Kidney capillary endothelial cell (primary cell): ENCODE measurements at places on chromosomes 3 and 15.
A peak's percentile ranks its signal among the peaks of the same experiment; 100 is the strongest.

- DNase-seq = no peak
Observed at GRCh38 chr3:148532326-148532725, 165.4 kb upstream of the AGTR1 start.

DNA sequence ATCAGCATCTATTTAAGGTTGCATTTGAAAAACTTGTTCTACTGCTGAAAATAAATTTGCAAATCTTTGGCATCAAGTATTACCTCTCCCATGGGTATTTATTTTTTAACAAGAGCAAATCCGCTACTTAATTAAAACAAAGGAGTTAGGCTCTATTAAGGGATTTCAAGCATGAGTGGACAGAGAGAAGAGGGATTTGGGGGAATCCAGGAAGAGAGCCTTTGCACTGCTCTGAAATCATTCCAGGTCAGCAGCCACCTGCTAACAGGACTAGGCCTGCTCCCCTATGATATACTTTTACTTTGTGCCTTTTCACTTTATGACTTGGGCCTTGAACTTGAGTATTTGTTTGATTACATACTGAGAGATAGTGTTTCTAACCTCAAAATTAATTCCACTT lies 57.1 kb downstream of the IQCH start:
- no peak for DNase-seq

DNA sequence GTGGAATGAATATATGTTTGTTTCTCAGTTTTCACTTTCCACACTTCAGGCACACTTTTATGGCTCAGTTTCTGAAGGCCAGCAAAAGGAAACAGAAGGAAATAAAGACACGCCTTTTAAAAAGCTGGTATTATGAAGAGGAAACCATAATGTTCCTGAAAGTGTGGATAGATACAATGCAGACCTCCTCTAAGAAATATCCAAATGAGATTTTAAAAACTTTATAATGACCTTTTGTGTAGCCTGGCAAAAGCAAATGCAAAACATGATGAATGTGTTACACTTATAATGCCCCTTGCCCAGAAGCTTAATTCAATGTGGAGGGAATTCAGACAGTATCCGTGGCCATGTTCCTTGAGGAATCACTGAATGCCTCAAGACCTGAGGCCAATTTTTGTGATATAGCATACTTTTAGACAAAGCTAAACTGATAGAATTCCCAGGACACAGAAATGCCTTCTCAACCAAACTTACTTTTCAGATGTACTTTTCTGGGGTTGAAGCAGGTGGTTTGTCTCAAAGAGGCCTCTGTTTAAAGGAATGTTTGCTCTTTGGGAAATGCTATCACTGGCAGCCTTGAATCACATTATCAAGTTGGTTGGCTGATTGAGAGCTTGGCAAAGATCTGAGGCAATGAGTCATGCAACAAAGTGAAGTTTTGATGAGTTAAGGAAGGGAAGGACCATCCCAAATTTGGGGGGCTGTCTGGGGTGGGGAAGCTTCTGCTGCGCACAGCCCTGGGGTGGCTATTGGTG lies 77.1 kb upstream of the CACNA2D3 start:
- no peak for DNase-seq

GRCh38 chr15:88661041-88661700 lies 22.4 kb downstream of the ISG20 start:
- DNase-seq = no peak

DNA sequence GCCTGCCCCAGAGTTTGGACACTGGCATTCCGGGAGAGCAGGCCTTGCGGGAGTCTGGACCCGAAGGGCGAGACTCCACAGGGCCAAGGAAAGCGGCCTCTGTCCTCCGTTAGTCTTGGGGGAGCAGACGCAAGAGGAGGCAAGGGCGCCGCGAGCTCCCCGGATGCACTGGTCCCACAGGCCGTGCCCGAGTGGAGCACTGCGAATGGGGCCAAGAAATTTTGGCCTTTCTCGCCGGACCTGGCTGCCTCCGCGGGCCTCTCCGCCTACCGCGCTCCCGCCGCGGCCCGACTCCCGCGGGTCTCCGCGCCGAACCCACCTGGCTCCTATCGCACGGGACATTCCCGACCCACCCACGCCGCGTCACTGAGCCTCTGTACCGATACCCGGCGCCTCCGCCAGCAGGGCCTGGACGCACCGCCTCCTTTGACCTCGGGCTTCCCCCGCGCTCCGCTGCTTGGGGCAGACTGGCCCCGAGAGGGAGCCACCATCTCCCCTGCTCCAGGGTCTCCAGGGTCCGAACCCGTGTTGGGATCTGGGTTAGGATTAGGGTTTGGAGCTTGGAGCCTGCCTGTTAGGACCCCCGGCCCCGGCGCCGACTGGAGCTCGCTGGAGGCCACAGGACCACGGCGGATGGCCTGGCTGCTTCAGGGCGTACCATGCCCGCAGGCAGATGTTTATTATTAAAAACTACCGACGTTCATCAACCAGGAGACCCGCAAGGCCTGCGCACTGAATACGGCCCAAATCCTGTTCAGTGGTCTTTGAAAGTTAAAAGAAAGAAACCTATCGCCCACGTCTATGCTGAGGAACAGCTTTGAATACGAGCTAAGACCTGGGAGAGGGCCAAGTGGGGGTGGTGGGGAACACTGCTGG lies 11.7 kb downstream of the SHOX2 start:
- DNase-seq = no peak

- no peak for DNase-seq
Observed at GRCh38 chr3:53805463-53806159, 40.6 kb downstream of the CHDH start.

DNA sequence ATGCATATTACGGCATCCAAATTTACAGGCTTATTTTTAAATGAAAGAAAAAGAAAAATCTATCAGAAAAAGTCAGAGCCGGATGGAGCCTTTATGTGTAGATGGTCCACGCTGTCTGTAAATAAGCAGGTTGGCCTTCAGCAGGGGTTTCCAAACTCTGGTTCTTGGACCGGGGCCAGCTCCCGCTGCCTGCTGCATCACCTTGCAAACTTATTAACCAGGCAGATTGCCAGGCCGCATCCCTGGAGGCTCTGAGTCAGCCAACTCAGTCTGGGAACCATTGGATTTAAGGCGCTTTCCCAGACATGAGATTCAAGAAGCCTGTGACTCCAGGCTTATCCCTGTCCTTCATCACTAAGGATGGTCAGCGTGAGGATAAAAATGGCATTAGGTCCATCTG lies 212.4 kb downstream of the OPA1 start:
- DNase-seq = peak; percentile 84

DNA sequence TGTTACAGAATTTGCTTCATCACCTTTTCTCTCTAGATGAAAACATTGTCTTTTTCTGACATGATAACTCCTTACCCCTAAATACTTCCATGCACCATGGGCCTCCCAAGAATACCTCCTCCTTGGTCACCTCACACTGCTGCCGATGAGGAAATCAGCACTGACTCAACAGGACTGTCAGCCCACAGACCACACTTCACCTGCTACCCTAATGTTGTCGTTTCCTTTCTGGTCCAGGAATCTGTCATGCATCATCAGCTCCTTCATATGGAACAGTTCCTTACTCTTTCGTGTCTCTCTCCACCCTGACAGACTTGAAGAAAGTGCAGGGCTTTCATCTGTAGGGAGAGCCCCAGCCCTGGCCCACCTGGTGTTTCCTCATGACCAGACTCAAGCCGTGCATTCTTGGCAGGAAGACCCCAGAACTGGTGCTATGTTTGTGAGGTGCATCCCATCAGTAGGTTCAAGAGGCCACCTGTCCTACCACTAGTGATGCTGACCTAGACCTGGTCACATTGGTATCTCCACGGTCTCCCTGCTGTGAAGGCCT lies 41.1 kb upstream of the PLXNA1 start:
- DNase-seq = no peak

GRCh38 chr15:60916032-60916678 lies 312.9 kb downstream of the RORA start:
- DNase-seq = no peak

DNA sequence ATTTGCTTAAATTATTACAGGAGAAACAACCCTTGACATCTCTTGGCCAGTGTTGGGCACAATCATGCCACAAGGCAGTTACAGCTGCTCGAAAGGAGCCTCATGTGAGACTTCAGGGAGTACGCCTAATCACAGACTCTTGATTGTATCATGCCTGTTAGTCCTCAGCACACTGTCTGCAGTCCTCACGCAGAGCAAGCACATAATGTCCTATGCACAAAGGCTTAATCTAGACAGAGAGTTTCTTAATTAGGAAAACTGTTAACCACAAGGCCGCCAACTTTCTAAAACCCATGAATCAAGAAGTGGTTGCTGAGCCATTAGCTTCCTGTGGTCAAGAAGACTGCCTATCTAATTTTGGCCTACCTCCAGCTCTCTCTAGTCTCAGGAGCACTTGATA lies 172.0 kb downstream of the UNC13C start:
- DNase-seq = no peak

DNA sequence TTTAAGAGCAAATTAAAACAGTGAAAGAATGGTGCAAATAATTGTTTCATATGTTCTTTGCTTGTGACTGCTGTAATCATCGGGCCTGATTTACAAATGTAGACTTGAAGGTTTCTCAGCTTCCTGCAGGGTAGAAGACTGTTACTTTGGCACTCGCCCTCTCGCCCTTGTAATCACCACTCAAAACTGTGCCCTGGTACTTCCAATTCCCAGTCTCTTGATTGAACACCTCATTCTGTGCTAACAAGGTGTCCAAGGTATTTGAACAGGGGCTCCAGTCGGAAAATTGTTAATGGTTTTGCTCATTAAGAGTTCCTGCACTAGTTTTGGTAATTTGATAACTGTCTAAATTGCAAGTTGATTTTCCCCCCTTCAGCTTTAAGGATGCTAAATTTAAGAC lies 209.5 kb downstream of the ZIC1 start:
- DNase-seq = no peak

DNA sequence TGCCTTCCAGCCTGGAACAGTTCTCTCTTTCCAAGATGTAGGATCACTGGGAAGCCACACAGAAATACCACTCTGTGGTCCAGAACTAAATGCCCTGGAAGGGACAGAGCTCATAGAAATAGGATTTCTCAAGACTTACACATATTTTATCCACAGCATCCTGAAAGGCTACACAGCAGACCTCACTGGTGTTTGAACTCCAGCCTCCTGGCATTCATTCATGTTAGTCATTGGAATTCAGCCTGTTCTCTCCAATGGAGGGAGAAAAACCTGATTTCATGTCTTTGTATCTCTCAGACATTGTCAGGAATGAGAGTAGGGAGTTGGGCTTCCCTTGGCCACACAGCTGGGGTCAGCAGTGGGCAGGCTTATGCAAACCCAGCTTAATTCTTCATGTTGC lies 121.1 kb upstream of the PPP2R3A start:
- DNase-seq = no peak

- DNase-seq = no peak
Observed at GRCh38 chr3:186280737-186281136, 81.3 kb downstream of the DGKG start.

DNA sequence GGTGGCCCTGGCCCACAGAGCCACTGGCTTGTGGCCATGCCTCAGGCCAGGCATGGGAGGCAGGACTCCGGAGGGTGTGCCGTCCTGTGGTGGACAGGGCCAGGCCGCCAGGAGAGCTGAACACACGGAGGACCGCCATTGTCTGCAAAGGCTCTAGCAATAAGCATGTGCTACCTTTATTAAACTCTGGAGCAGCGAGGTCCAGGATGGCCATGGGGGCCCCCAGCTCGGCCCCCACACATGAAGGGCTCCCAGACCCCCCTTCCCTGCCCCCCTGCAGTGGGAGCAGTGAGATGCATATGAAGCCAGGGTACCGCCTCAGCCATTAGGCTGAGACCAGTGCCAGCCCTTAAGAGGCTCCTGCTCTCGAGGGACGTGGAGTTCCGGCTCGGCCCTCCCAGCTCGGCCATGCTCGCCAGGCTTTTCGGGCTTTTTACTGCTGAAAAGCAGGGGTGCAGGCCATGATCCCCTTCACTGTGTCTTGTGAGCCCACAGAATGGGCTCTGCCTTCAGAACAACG lies 2.7 kb downstream of the AMIGO3 start:
- no peak for DNase-seq

GRCh38 chr3:15309662-15310335 lies 22.6 kb downstream of the SH3BP5 start:
- DNase-seq = peak; percentile 33

- DNase-seq = no peak
Observed at GRCh38 chr3:45566951-45567411, 27.6 kb upstream of the LIMD1 start.

- no peak for DNase-seq
Observed at GRCh38 chr15:89003865-89004725, 84.2 kb upstream of the ABHD2 start.

DNA sequence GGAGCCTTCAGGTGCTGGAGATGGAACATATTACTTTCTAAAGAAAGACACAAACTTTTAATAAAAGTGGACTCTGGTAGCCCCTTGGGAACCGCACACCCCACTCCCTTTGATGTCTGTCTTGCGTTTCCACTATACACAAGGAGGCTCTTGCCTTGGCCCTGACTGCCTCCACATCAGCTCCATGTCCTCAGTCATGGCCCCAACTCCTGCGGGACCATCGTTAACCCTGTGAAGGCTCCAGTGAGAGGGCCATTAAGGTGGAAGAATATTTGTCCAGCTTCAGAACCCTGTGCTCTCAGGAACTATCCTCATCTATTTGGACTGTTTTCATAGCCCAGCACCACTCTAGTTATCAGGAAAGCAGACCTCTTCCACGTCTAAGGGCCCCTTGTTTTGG lies 16.1 kb upstream of the BFSP2 start:
- no peak for DNase-seq

- DNase-seq = no peak
Observed at GRCh38 chr3:42602961-42603360, 2.5 kb downstream of the NKTR start.

GRCh38 chr3:63207066-63207590 lies 71.0 kb upstream of the SYNPR start:
- DNase-seq = no peak

DNA sequence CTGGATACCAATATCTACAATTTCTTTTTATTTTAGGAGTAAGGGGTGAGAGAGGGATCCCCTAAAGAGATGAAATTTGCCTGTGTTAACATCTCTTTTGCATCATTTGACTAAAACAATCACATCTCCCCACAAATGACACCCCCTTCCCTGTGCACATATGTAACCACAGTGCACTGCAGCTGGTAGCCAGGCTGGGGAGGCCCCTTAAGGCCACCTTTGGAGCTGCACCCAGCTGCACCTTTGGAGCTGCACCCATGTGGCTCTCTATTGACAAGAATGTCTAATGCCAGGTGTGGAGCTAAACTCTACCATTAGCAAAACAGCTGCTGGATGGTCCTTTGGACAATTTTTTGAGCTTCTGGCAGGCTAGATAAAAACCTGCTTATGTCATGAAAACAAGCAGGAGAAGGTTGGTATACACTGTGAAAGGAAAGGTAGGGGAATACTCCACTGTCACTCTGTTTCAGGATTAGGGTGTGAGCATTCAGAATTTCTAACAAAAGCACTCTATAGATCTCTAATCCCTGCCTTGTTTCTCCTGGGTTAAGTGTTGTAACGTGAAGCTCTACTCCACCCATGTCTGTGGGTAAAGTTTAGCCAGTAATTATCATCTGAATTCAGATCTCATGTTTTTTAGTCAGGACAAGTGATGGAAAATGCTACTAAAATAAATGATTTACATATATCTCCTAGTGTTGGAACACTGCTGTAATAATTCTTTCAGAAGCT lies 52.1 kb downstream of the TFG start:
- no peak for DNase-seq
